CD4-positive, alpha-beta T cell treated with Interleukin-10 for 1 hour (primary cell): ENCODE measurements at places on chromosomes 4 and X.

DNA sequence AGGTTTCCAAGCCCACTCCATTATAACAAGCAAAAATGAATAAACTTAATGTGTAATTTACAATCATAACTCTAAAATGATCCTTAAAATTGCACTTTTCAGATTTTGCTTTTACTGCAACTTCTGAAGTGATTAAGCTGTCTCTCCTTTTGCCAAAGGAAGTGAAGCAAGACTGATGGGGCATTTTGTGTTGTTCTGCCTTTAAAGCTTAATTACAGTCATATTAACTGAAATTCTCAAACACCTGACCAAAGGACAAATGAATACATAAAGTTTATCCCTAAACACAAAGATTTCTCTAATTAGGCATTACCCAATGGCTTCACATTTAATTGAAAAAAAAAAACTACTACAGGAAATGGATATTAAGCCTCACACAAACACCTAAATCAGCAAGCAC, 101.8 kb downstream of the ATP11C start:
- DNase-seq: no peak

DNA sequence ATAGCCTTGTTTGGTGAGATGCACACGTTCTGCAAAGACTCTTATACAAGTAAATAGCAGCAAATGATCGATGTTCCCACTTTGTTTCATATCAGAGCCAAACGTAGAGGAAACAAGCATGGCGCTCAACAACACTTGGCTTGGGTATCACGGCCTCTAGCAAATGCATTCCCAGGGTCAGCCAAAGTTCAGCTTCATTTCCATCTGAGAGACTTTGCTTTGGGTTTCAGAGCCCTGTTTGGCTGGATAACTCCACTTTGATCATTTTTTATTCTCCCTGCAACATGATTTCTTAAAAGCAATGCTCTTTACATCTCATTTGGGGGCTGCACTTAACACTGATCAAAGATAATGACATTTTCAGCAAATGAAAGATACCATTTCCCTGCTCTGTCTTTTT, 199.2 kb upstream of the FAM9B start:
- DNase-seq: no peak

- DNase-seq: no peak
Measured at GRCh38 chr4:24102621-24103020, 212.8 kb upstream of the PPARGC1A start.

- DNase-seq: peak; percentile 30
Measured at GRCh38 chrX:49309401-49309981, 6.0 kb downstream of the GAGE10 start.
